ENCODE measurements at places on chromosomes 5 and 9.

GRCh38 chr5:73280386-73280785 is 107.4 kb downstream of the TMEM174 start:
- no peak for DNase-seq

GRCh38 chr5:146565764-146566367 is 49.9 kb upstream of the GPR151 start:
- DNase-seq, result no peak

GRCh38 chr9:120411862-120412424 is 168.0 kb downstream of the CDK5RAP2 start:
- no peak for DNase-seq

DNA sequence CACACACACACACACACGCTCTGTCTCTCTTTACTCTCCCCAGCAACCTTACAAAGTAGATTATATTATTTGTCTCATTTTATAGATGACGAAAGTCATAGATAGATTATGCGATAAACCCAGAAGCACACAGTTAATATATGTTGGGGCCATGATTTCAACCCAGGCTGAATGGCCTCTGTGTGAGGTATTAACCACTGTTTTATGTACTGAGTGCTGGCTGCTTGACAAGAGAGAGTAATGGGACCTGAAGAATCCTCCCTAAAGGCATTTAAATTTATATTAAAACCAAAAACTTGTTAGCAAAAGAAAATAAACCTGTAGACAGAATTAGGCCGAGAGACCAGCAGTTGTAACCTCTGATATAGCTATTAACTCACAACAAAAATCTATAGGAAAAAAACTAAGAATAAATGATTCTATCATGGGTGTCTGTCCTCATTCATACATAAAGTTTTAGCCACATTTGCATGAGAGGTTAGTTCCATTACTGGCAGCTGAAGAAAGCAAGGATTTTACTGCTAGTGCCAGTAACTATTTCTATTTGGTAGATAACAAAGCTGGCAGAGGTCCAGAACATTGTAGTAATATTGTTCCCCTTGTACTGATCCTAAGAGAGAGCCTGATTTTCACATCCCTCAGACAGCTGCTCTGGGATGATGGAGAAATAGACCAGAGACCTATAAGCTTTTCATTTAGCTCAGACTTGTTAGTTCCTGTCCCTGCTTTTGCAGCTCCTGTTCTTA is 250.9 kb downstream of the ADGRV1 start:
- no peak for DNase-seq

- no peak for DNase-seq
Observed at GRCh38 chr9:36192196-36192595, 1.5 kb downstream of the CLTA start.

- no peak for DNase-seq
Observed at GRCh38 chr5:18050776-18051175, 416.5 kb downstream of the TAF11L14 start.

- no peak for DNase-seq
Observed at GRCh38 chr5:56677690-56678305, 137.6 kb upstream of the MAP3K1 start.

DNA sequence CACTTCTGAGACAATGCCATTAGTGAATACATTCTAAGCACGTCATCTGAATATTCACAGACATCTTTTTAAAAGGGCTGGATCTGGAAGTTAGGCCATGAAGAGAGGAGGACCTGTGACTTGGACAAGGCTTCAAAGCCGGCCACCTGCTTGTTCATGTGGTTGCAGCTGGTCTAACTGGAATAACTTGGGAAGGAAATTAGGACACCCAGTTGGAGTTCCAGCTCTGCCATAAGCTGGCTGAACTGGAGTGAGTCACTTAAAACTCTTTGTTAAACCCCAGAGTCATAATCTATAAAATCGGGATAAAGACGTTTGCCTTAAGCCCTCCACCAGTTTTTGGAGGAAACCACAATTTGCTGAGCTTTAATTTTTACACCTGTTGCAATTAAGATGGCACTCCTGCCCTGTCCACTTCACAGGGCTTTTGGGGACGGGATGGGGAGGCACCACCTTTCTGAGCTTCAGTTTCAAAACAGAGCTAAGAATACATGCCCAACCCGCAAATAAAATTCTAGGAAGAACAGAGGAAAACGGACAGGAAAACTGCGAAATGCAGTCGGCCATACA is 536 bp upstream of the STX17 start:
- no peak for DNase-seq

- no peak for DNase-seq
Observed at GRCh38 chr5:168239325-168239724, 52.1 kb upstream of the WWC1 start.

DNA sequence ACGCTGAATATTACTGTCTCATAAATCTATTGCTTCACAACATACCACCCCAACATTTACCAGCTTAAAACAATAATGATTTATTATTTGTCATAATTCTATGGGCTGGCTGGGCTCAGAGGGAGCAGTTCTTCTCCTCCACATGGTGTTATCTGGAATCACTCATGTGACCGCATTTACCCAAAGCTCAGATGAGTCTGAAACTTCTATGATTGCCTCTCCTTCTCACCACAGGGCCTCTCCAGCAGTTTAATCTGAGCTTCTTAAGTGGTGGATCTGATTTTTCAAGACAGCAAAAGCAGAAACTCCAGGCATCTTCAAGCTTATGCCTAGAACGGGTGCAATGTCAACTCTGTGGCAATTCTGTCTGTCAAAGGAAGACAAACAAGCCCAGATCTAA is 210.3 kb upstream of the ADRA1B start:
- DNase-seq, result no peak

GRCh38 chr5:14417792-14418765 is 163.5 kb upstream of the OTULINL start:
- no peak for DNase-seq

DNA sequence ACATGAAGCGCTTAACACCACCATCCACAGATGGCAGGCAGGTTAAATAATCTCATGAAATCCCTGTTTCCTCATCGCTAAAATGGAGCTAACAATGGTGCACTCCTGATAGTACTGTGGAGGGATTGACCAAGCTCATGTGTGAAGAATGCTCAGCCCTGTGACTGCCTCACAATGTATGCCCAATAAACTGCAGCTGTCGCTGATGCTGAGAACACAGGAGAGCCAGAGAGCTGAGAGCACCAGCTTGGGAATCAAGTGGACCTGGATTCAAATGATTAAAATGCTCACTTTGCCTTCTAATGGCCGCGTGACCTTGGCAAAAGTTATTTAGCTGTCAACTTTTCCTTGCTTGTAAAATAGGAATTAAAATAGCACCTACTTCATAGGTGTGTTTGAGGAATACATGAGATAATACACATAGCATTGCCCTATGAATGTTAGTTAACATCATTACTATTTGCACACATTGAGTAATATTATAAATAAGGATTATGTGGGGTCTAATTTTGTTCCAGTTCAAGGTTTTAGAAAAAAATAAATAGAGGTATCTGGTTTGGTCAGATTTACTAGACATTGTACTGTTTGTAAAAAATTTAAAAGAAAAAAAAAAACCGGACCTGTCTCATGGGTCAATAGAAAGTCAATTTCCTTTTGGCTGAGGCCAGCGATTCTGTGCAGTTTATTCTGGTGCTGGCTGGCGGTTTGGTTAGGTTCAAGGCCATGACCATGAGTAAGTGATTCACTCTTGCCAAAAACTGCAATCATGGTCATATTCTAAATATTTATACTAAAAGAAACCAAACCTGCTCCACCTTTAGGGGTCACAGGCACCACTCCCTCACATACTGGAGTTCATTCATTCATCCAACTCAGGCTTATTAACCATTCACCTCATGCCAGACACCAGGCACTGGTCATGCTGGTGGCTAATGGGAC is 101.3 kb downstream of the SH3TC2 start:
- DNase-seq, result no peak

GRCh38 chr5:173033923-173034322 is 22.2 kb upstream of the CREBRF start:
- no peak for DNase-seq

DNA sequence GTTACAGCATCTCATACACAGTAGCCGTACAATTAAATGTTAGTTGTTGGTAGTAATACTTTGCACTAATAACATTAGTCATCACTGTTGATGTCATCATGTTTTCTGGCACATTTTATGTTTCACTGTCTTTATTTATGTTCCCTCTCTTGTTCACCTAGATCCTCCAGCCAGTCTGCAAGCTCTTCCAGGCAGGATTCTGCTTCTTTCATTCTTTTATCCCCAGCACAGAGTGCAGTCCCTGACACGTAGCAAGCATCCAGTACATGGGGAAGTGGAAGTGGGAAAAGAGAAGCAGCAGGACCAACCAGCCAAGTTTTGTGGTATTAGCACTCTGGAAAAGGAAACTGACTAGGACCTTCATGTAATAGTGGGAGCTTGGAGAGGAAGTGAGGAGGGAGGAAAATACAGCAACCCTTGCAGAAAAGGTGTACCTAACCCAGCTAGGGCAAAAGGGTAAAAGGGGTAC is 89.7 kb upstream of the SLC44A1 start:
- DNase-seq, result no peak

GRCh38 chr9:132575811-132576210 is 6.6 kb upstream of the BARHL1 start:
- DNase-seq, result no peak

DNA sequence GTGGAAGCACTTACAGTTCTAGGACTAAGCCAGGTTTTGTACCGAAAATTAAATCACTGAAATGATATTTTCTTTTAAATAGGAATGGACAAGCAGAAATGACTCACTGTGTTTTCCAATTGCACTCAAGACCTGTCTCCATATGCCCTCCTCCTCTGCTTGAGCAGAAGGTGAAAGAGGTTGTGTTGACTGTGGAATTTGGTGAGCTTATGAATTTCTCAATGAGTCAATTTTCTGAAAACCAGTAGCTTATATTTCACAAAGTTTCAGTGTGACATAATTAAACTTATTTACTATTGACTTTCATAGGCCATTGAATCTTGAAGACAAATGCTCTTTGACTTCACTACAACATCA is 249.9 kb downstream of the NPR3 start:
- no peak for DNase-seq

DNA sequence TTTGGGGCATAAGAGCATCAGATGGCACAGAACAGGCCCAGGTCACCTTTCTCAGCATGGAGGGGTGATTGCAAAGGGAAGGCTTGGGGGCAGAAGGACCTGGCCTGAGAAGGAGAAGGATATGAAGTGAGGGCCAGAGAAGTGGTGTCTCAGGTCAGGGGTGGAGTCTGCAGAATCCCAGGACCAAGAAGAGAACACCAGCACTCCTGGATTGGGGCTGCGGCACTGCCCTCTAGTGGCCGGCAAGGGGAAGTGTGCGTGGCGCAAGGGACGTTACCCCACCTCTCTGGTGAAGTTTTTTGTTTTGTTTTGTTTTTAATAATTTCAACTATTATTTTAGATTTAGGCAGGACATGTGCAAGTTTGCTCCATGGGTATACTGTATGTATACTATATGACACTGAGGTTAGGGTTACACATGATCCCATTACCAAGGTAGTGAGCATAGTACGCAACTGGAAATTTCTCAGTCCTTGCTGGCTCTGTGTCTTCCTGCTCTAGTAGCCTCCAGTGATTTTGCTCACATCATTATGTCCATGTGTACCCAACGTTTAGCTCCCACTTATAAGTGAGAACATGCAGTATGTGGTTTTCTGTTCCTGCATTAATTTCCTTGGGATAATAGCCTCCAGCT is 1548.6 kb downstream of the EFNA5 start:
- DNase-seq, result no peak

DNA sequence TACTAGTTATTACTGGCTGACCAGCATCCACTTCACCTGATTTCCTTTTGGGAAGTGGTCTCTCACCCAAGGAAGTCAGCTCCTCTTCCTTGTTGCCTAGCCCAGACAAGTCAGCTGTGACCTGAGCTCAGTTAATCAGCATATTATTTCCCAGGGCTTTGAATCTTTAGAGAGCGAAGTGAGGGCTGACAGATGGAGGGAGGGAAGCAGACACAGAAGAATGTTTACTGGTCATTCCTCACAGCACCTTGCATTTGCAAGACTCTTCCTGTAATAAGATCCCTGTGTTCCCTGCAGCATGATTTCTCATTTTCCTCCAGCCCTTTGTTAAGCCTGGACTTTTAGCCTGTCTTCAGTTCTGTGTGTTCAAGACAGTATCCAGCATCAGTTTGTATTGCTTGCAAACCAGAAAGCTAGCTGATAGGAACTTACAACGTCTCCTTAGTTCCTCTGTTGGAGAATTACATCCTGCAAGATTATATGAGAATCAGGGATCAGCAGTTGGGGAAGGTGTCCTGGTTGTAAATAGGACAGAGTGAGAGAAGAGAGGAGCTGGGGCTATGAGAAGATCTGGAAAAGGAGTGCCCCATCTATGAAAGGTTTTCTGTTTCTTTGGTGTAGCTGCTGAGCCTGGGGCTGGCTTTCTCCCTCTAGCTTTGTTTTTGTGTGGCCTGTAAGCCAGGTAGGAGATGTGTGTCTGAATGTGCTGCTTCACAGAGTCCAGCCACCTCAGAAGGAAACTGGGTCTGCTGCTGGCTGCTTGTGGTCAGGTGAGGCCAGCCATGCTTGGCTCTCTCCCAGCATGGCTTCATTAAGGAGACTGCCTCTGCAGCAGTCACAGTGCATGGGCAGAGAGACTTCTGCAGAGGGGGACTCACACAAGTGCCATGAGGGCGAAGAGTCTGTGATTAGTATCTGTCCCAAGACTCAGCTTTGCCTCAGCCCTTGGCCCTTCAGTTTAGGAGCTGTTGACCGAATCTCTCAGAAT is 50.3 kb downstream of the MAN2A1 start:
- DNase-seq, result no peak

GRCh38 chr5:168366116-168366515 is 74.7 kb downstream of the WWC1 start:
- no peak for DNase-seq

GRCh38 chr9:130417602-130418001 is 27.2 kb upstream of the ASS1 start:
- DNase-seq, result no peak

DNA sequence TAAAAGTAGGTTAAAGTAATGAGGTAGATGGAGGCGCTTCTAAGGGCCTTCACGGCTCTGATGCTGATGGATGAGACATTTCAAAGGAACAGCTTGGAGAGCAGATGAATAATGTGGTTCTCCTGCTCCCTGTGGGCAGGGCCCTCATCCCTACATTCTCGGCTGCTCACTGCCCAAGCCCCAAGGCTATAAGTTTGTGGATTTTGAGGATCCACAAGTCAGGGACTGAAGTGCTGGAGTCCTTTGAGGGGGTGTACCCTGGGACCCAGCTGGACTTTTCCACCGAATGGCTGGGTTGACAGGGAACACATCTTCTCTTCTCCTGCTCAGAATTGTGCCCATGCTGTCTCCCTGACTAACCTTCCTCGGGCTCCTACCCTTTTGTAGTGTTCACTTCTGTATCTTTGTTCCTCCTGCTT is 21.4 kb upstream of the CXCL14 start:
- no peak for DNase-seq

DNA sequence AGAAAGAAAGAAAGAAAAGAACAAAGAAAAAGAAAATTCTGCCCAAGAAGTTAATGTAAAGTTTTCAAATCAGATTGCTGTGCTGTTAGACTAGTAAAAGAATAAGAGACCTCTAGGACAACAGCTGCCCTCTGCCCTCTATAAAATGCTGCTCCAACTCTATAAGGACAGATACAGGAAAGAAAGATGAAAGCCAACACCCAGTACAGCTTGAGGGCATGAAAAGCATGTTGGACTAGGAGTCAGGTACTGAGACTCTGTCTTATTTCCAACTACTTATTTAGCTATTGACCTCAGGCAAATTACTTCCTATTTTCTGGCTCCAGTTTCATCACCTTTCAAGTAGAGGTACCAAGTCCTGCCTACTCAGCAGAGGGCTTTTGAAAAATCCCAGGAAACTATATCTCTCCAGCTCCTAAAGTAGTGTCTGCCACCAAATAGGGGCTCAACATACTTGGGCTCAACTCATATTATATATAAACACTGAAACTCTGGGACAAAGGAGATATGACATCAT is 5.7 kb downstream of the HBEGF start:
- DNase-seq, result no peak

- DNase-seq, result no peak
Observed at GRCh38 chr9:108545436-108545835, 310.4 kb downstream of the ACTL7B start.
